T-helper 2 cell (primary cell): ENCODE measurements at places on chromosomes 7 and 10.

GRCh38 chr10:78178397-78178796 lies 144.7 kb downstream of the RPS24 start:
- no peak for DNase-seq

DNA sequence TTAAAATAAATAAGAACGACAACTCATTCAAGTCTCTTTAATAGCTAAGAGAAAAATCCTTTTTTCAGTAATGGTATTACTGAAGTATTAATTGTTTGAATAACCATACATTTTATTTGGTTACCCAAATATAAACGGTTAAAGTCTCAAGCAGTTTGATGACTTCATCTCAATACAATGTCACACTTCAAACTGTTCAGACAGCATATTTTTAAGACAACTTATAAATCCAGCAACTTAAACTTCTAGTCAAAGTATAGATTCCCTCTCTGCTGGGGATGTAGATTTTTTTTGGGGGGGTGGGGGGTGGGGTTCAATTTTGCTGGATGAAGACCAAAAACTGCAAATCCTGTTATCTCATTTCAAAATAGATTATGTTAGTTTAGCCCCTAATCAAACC lies 42.0 kb downstream of the GNA12 start:
- DNase-seq = no peak

DNA sequence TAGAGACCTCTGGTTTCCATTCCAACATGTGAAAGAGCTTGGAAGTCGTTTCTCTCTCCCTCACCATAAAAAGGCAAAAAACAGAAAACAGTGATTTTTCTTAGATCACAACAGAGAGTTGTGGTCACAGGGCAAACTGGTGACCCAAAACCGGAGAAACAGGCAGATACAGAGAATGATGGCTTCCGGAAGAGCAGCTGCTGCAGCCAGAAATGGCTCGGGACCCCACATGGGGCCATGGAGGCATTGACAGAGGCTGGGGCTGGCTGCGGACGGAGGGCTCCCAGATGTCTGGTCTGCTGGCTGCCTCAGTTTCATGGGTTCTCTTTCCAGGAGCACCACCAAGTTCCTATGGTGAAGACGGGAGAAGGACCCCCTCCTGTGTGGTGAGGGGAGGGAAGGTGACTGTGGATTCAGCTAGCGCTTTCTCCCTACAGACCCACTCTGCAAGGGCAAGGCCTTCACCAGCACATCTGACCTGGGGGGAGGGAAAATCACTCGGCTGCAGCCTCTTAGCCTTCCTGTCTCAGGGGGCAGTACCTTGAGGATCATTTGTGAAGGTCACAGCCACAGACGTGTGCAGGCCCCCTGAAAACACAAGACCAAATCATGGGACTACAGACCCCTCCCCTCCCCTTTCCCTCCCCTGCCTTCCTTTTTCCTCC lies 81.4 kb downstream of the WDR37 start:
- DNase-seq = no peak

DNA sequence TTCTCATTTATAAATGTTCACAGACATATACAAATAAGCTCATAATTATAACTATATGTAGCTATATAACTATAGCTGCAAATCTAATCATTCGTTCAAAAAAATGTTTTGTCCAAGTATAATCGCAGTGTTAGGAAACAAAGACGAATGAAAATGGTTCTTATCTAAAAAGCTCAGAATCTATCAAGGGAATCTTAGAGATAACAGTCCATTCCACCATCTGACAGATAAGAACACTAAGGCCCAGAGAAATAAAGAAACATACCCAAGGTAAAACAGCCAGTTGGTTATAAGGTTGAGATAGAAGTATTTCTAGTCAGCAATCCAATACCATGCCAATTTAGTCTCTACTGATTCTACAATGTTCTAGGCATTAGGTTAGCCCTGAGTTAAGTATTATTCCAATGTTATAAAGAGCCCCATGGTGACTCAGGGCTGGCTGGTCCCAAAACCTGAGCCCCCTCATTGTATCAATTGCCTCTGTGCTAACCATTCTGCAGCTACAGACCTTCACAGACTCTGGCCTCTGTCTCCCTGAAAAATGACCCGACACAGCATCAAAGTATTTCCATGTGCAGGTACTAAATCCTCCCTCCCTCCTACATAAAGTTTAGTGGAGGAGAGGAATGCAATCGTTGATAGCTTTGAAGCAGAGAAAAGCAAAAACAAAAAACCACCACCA lies 30.0 kb downstream of the CHCHD3 start:
- no peak for DNase-seq

- peak; percentile 22 for DNase-seq
These were observed 49.7 kb downstream of the DNAJC12 start for GRCh38 chr10:67788028-67788886.

- no peak for DNase-seq
These were observed 13.5 kb downstream of the TNPO3 start for GRCh38 chr7:129041142-129042085.

- DNase-seq = no peak
These were observed 517.4 kb downstream of the PARD3 start for GRCh38 chr10:34297541-34298345.

DNA sequence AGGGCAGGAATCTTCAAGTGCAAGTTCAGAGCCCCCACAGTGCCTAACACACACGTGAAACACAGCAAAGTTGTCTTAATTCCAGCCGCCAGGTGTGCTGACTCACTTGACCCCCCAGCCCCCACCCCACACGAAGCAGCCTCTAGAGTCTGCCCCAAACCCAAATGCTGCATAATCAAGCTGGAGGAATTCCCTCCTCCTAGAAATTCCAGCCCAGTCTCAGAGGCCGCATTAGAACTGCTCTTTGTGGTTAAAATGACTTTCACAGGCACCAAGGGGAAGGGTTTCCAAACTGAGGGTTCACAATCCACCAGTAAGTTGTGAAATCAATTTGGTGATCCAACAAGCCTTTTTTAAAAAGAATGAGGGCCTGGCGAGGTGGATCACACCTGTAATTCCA lies 67.0 kb upstream of the PLXNA4 start:
- no peak for DNase-seq
